Aorta (tissue), 5 donors: ENCODE measurements at places on chromosomes 1 and 21. TPM values are rescaled to one million over a fixed set of nuclear protein-coding genes. Genes with fewer than 3 reads are reported as not detected.

DNA sequence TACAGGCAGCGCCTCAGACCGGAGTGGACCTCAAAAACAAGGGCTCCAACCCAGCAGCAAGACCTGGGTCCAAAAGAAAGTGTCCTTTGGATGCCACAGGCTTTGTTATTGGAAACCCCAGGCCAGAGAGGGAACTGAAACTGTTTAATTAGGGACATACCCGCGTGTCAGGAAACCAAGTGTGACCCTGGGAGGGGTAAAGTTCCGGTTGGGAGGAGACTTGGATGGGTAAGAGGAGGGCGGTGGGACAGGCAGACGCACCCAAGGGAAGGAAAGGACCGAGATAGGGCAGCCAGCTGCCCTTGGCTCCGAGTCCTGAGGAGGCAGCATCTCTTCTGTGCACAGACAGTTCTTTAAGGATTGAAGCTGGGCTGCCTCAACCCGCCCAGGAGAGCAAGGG, 71.4 kb downstream of the CDC7 start:
- no peak for DNase-seq

Gene ARHGAP30
- 14.7 TPM for total RNA-seq

Gene CFAP57
- total RNA-seq, result not detected

DNA sequence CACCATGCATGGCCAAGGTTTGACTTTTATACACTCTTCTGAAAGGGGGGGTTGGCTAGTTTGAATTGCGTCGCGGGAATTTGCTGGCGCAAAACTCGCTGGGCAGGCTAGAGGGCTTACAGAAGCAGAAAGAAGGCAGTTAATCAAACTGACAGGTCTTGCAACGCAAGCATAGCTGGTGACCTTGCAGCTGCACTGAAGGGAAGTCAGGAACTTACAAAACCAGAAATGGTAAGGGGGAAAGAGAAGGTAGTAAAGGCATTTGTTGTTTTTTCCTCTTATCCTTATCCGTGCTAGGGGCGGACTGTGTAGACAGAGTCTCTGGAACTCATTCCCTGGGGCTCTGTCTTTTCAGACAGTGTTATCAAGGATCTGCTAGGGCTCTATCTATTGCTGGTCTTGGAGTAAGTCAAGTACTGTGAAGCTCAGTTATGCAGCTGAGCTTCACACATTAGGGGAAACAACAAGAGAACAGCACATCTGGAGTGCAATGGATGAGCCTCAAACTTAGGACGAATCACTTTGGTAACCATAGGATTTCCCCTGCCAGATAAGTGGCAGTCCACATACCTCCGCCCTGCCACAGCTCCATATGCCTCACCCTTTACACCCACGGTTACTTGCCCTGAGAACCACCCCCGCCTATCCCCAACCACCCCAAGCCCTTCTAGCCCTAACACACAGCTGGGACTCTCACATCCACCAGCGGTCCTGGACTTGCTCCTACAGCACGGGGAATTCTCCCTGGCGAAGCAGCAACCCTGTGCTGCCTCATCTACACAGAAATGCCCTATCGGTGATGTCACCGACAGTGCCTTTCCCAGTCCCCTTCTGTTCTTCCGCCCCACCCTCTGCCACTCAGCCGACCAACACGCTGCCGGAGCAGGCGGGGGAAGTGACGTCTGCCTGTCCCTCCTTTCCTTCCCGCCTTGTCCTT, 251.4 kb downstream of the FAM72C start:
- DNase-seq, result no peak

Gene CTH
- 3.7 TPM for total RNA-seq

Gene NCF2
- 17.0 TPM for total RNA-seq

DNA sequence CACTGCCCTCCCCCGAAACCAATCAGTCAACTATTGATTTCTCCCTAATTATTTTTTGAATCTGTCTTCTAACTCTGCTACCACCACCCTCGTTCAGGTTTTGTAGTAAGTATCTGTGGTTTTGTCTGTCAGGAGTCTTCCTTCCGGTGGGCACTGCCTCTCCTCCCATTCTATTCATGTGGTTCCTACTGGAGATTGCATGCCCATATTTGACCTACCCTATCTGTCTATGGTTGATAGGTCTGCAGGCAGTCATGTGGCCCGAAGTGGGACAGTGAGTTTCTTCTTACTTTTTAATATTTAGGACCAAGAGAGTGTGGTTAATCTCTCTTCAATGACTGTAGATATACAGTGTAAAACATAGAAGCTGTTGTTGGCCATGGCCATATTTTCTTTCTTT, 17.8 kb upstream of the MAST2 start:
- DNase-seq, result no peak

- no peak for DNase-seq
Observed at GRCh38 chr1:11072216-11072917, 12.5 kb upstream of the SRM start.

GRCh38 chr1:54538538-54538937, 9.5 kb upstream of the ACOT11 start:
- no peak for DNase-seq

Gene TMPRSS3
- total RNA-seq, result not detected

Gene IFT25
- total RNA-seq, result 39.5 TPM

Gene AVPR1B
- total RNA-seq, result not detected

Gene PRR9
- total RNA-seq, result not detected

Gene ILDR2
- 0.42 TPM for total RNA-seq

DNA sequence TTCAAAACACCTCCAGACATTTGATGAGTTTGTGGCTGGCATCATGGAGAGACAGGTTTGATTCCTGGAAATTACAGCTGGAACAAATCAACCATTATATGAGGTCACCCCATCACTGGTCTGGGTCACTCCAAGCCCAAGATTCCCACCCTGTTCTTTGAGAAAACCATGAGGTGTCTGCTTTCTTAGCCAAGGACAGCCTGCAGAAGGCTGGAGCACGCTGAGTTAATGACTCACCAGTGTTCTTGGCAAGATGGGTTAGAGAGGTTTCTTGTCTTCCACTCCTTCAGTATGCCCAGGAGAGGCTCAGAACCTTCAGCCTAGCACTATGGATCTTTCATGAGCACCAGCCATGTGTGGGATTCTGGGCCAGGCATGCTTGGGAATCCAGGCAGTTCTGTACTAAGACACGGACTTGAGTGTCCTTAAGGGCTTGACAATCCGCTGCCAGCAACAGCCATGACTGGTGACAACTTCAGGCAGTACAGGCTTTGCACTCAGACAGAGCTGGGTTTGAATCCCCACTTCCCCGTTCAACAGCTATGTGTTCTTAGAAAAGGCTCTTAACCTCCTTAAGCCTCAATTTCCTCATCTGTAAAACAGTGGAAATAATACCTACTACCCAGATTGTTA, 43.9 kb downstream of the GRHL3 start:
- DNase-seq, result no peak

Gene B3GALT6
- total RNA-seq, result 12.8 TPM

DNA sequence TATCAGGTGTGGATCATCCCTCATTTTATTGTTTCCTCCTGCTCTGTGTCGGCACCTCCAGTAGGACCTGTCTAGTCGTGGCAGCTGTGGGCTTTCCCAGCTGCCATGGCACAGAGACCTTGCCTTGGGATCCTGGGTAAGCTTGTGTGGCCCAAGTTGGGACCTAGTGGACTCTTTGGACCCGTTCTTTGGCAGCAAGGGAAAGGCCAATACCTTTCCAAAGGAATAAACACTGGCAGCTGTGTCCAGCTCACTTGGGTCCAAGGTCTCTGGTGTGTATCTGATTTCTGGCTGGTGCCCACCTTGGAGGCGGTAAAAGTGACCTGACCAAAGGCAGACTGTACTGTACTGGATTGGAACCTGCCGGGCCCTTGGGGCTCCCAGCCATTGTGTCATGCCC, 21.8 kb downstream of the DIP2A start:
- DNase-seq, result no peak

Gene HAO2
- not detected for total RNA-seq
